Left lung (tissue), 14 donors: ENCODE measurements at places on chromosomes 1 and 21. TPM values are rescaled to one million over a fixed set of nuclear protein-coding genes. Genes with fewer than 3 reads are reported as not detected.

Gene IKBKE
- polyA plus RNA-seq, result 9.4 TPM

DNA sequence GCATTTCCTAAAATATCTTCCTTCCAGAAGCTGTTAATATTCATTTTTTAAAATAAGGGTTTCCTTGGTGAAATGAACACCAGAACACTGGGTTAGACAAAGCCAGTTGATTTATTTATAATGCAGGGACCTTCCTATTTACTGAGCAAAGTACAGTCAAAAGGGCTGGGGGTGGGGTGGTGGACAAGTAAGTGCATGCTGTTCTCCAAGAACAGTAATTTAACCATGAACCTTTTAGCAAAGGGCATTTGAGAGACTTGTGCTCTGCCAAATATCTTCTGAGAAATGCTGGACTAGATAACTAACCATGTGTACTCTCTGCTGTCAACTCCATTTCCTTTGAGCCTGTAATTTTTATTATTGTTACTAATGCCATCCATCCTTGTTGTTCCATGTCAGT is 100.2 kb downstream of the OMA1 start:
- no peaks in the 10 kb centered on the region for H3K27me3 ChIP-seq
- no peak for DNase-seq
- no peak overlapping the region for H3K27ac ChIP-seq
- H3K4me1 ChIP-seq, result no peaks in the 10 kb centered on the region

DNA sequence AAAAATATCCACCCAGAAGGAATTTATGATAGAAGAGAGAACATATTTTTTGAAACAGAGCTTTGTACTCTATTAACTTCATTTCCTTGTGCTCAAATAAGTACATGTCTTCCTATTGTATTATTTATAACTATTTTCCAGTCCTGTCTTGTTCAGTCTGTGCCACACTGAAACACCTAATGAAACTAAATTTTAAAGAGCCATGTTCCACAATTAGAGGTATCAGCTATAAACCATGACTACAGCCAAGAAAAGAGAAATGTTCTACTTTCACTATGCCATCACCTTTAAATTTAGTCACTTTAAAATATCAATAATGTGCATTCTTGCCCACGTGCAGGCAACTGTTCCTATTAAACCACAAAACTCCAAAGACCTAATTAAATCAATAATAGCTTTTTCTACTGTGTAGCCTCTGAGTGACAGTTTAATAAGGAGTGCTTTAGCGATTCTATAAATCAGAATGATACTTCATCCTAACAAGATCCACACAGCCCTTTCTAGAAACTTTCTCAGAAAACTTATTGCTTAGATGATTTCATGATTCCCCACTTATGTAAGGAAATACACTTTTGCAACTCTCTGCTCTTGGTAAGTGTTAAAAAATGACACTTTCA is 404.9 kb upstream of the CHRM3 start:
- no peaks in the 10 kb centered on the region for H3K36me3 ChIP-seq
- H3K4me3 ChIP-seq, result no peak overlapping the region
- H3K27me3 ChIP-seq, result no peaks in the 10 kb centered on the region
- no peak overlapping the region for H3K27ac ChIP-seq
- no peak for DNase-seq

- H3K27ac ChIP-seq, result no peak overlapping the region
- no peak overlapping the region for H3K4me3 ChIP-seq
- peaks cover 4% of the 10 kb centered on the region for H3K4me1 ChIP-seq
- H3K36me3 ChIP-seq, result no peaks in the 10 kb centered on the region
- no peak for DNase-seq
Observed at GRCh38 chr1:25647863-25648262, 31.3 kb downstream of the MAN1C1 start.

DNA sequence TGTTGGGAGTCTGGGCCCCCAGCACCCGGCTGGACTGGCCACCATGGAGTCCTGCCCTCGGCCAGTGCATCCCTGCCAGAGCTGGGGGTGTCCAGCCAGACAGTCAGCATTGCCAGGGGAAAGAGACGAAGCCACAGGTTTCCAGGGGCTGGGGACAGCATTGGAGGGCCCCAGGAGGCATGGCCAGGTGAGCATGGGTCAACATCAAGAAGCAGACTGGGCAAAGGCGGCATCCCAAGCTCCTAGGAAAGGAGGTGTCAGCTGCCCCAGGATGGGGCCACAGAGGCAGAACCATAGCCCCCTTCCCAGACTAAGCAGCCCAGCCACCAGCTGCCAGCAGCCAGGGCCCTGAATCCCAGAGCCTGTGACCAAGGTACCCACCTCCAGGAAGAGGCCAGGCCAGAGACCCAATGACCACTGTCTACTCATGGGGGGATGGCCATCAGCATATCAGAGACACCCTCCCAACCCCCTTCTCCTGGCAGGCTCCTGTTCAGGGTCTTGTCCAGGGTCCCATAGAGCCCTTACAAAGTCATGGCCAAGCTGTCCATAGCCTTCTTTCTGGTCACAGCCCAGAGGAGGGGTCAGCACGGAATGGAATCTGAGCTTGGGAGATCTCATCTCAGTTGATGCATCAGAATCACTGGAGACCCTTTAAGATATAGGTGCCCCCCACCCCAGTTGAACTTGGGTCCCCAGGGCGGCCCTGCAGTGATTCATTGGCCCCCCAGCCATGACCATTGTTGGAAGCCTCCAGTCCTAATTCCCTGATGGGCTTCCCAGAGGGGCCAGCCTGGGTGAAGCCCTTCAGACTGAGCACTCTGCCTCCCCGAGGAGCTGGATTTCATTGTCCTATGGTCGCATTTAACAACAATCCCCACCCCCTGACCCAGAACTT is 32.5 kb downstream of the WNT3A start:
- H3K4me1 ChIP-seq, result no peaks in the 10 kb centered on the region
- H3K36me3 ChIP-seq, result no peaks in the 10 kb centered on the region
- H3K4me3 ChIP-seq, result no peak overlapping the region
- H3K27me3 ChIP-seq, result peaks cover 61% of the 10 kb centered on the region
- DNase-seq, result no peak
- H3K27ac ChIP-seq, result no peak overlapping the region

DNA sequence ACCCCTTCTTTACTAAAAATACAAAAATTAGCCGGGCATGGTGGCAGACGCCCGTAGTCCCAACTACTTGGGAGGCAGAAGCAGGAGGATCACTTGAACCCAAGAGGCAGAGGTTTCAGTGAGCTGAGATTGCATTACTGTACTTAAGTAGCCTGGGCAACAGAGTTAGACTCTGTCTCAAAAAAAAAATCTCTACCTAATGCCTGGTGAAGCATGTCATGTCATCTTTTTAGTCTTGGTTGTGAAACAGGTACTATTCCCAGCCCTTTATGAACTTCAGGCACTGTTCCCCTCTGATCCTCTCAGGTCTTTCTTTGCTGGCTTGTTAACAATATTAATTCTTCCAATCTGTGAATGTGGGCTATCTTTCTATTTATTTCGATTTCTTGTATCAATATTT is 22.1 kb downstream of the PRRC2C start:
- H3K27me3 ChIP-seq, result no peaks in the 10 kb centered on the region
- no peak for DNase-seq
- H3K36me3 ChIP-seq, result no peaks in the 10 kb centered on the region
- no peaks in the 10 kb centered on the region for H3K4me1 ChIP-seq
- no peak overlapping the region for H3K4me3 ChIP-seq
- H3K27ac ChIP-seq, result no peak overlapping the region

- H3K36me3 ChIP-seq, result no peaks in the 10 kb centered on the region
- H3K4me3 ChIP-seq, result no peak overlapping the region
- no peak for DNase-seq
- no peaks in the 10 kb centered on the region for H3K27me3 ChIP-seq
- H3K27ac ChIP-seq, result no peak overlapping the region
Observed at GRCh38 chr1:185864331-185864730, 130.1 kb downstream of the HMCN1 start.

GRCh38 chr1:155860970-155861510 is 1.7 kb downstream of the SYT11 start:
- peak overlapping the region; percentile 56 for H3K4me3 ChIP-seq
- H3K27me3 ChIP-seq, result no peaks in the 10 kb centered on the region
- peak overlapping the region; percentile 88 for H3K27ac ChIP-seq
- no peak for DNase-seq
- H3K4me1 ChIP-seq, result peaks cover 7% of the 10 kb centered on the region

GRCh38 chr21:33789697-33790096 is 125.9 kb downstream of the ATP5PO start:
- no peak overlapping the region for H3K27ac ChIP-seq
- H3K27me3 ChIP-seq, result no peaks in the 10 kb centered on the region
- H3K4me3 ChIP-seq, result no peak overlapping the region
- no peaks in the 10 kb centered on the region for H3K4me1 ChIP-seq
- no peak for DNase-seq
